ENCODE measurements at places on chromosomes 12 and 14. TPM values are rescaled to one million over a fixed set of nuclear protein-coding genes. Genes with fewer than 3 reads are reported as not detected.

The LGR5 gene
- 15.8 TPM for total RNA-seq

The LRP1-AS gene
- not detected for total RNA-seq

The PLD4 gene
- not detected for total RNA-seq

The MEG3 gene
- 5.8 TPM for total RNA-seq

The TRMT61A gene
- 13.9 TPM for total RNA-seq

The CIT gene
- total RNA-seq: 75.9 TPM

The GPD1 gene
- total RNA-seq: 409 TPM

The TMEM30B gene
- total RNA-seq: 94.6 TPM

The SERPINA9 gene
- total RNA-seq: not detected

The SYT1 gene
- total RNA-seq: 4.1 TPM

The OTOGL gene
- 0.28 TPM for total RNA-seq

The BEST3 gene
- total RNA-seq: not detected

The CLEC2B gene
- total RNA-seq: 4.9 TPM

The CLEC6A gene
- not detected for total RNA-seq

The HSPB8 gene
- total RNA-seq: 20.6 TPM

The ETFRF1 gene
- total RNA-seq: 38.0 TPM
